Cortex of kidney (tissue), 1 donor: ENCODE measurements at places on chromosomes 7 and 10.

DNA sequence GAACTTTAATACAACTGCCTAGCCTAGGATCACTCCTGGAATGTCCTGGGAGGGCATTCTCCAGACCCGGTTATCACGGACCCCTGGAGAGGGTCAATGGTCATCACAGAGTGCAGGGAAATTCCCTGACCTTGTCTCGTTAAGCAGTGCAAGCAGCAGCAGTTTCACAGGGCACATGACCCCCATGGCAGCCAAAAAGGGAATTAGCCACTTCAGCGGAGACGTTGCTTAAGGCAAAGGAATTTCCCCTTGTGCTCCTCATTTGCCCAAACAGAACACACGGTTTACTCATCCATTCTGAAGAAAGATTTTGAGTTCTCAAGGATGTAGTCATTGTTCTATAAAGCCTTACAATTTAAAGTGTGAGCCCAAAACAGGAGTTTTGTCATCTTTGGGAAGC, 260.3 kb downstream of the SNX13 start:
- DNase-seq: no peak

GRCh38 chr10:112536663-112537062, 89.6 kb downstream of the VTI1A start:
- DNase-seq: no peak

GRCh38 chr10:5508161-5508604, 8.8 kb upstream of the CALML5 start:
- DNase-seq: no peak

DNA sequence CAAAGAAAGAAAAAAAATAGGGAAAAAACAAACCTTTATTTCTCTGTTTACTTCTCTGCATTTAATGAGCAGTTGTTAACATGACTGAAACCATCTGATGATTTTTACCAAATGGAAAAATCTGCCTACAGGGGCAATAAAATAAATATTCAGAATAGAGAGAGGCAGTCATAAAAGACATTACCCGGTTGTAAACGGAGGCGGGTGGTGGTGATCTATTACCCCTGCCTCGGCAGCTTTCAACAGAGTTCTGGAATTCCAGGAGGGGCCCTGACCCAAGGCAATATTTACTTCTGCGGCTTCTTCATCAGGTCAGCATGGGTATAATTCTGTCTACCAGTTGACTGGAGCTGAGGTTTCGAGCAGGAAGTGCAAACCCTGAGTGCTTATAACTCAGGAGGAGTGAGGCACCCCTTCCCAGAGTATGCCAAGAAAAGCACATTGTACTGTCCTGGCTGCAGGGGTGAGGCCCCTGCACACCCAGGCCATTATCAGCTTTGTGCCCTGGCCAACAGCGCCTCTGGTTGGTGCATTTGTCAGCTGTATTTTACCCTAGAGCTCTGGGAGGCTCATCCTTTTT, 8.2 kb upstream of the CXCL12 start:
- no peak for DNase-seq

DNA sequence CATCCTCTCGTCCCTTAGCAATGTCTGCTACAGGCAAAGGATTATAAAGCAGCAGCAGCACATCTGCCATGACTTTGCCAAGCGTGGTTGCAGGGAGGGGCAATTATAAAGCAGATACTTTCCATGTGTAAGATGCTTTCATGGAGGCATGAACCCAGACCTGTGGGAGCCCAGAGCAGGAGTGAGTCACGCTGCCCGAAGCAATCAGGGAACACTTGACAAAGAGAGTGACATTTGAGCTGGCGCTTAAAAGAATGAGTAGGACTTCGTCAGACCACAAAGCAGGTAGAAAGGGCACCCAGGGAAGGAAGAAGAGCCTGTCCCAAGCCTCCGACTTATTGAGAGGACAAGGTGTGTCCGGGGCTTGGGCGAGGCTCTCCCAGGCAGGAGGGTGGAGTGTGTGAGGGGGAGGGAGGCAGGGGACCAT, 147.2 kb downstream of the MYOF start:
- no peak for DNase-seq

DNA sequence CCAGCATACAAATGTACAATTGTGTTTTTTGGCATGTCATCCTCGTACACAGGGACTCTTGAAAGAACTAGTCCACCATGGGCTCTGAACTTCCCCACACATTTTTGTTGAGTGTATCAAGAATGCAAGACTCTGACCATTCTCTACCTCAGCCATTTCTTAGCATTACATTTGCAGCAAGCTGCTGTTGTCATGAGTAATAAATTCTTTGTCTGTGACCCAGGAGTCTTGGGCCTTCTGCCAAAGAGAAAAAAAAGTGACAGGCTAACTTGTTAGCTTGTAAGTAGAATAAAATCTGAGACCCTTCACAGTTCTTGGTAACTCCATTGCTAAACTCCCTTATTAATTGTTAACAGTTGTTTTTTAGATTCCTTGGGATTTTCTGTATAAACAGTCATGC, 542.3 kb upstream of the MBL2 start:
- no peak for DNase-seq

DNA sequence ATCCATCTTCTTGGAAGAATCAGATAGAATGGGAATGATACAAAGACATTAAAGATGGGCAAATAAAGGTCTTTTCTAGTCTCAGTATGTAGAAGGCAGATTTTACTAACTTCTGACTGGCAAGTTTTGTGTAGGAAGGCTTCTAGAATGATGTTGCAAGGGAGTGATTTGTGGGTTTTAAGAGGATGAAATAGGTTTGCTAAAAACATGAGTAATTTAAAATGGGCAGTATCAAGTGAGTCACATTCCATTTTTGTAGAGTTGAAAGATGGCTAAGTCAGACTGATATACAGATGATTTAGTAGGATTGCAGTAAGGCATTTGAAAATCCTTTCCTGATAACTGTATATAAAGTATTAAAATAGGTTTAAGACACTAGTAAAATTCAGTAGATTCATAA, 777.4 kb downstream of the SORCS1 start:
- no peak for DNase-seq

- no peak for DNase-seq
Measured at GRCh38 chr7:25845464-25845863, 306.5 kb upstream of the NFE2L3 start.

- no peak for DNase-seq
Measured at GRCh38 chr7:112414855-112415490, 35.3 kb upstream of the IFRD1 start.

DNA sequence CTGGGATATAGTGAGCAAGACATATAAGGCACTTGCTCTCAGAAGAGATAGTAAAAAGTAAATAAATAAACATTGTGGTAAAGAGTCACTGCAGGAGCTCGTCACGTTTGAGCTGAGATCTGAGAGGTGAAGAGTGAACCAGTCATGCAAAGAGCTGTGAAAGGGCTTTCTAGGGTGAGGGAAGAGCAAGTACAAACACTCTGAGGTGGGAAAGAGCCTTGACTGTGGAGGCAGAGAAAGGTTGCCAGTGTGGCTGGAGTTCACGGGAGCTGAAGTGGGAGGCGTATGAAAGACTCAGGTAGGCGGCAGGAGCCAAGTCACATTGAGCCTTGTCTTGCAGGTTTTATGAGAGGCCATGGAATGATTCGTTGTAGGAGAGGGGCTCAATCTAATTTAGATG, 141.0 kb downstream of the C1GALT1 start:
- DNase-seq: no peak

DNA sequence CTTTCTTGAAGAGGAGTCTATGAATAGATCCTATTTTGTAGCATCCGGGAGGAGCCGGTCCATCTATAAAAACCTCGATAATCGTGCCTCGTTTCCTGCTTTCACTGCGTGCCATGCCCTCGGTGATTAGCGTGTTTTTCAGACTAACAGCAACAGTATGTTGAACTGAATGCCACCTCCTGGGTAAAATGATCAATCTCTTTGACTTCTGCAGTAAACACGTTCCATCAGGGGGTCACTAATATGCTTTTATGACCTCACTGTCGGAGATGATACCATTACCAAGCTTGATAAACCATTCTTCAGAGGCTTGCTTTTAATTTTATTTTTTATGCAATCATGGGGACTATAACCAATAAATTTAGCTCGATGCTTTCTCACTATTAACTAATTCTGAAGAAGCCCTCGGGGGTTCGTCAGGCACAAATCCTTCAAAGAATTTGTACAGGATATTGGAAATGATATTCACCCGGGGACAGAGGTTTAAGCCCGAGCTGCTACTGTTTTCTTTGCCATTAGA, 228.3 kb downstream of the ADARB2 start:
- DNase-seq: no peak

- no peak for DNase-seq
Measured at GRCh38 chr7:12747687-12748306, 60.4 kb downstream of the ARL4A start.

DNA sequence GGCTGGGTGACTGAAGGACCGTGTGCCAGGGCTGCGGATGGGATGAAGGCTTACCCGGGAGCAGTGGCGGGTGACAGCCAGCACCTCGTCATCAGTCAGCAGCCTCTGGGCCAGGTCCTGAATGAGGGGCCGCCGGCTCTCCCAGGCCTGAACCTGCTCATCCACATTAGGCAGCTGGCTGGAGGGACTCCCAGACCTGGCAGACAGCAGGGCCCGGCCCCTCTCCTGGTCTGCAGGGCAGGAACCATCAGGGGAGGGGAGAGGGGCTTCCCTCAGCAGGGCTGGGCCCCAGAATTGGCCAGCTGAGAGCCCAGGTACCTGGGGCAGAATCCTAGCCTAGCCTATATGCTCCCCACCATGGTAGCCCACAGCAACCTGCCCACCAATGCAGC, 15.4 kb downstream of the PDZD7 start:
- no peak for DNase-seq

- DNase-seq: no peak
Measured at GRCh38 chr10:31413325-31413724, 94.3 kb downstream of the ZEB1 start.

GRCh38 chr7:151269511-151269910, 21.0 kb upstream of the SMARCD3 start:
- DNase-seq: no peak

DNA sequence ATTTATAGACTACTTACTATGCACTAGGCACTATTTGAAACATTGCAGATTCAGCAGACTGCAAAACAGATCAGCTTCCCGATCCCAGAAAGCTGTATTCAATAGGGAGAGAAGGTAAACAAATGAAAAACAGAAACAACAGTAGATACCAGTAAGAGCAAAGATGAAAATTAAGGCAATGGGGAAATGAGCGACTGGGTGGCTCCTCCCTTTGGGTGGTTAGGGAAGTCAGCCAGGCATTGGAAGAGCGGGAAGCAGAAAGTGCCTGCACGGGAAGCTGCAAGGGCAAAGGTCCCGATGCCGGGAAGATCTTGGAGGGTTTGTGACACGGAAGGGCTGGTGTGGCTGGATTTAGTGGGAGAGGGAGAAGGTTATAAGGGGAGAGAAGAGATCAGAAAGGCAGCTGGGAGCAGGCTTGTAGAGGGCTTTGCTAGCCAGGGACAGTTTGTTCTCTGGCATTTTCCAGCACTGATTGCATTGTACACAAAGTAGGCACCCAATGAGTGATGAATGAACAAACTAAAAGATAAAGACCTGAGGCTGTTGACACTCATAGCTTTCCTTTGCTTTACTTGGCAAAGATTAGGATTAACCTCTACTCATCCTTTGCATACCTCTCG, 67.8 kb downstream of the NAMPT start:
- no peak for DNase-seq

- DNase-seq: no peak
Measured at GRCh38 chr10:47346581-47347302, 1.4 kb upstream of the RBP3 start.

DNA sequence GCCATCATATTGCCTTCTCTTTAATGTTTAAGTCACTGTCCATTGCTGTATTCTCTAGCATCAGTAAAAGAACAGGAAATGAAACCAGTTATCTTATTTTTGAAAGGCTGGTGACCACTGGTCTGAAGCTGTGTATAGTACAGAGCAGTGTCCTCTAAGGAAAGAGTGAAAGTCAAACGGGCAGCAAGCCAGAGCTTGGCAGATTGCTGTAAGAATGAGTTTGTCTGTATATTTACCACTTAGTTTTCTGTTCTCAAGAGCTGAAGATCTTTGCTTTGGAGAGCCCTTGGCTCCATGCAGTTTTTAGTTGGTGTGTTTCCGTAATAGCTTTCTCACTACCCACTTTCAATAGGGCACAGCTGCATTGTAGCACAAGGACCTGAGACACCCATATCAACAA, 31.9 kb downstream of the PCBD1 start:
- no peak for DNase-seq

DNA sequence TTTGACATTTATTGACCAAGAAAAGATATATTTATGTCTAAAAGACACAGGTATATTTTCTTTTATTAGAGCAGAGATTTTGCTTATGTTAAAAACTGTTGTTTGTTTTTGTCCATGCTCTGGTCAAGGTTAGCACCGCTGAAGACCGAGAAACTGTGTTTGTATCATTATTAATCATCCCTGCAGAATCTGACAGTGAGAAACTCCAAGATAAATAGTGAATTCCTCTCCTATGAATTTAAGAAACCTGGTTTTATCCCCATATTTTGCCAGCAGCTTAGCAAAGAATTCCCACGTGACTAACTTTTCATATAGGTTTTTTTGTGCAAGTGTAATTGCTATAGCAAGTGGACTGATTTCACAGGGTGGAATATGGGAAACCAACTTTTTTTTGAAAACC, 77.6 kb downstream of the FRMD4A start:
- no peak for DNase-seq

- DNase-seq: no peak
Measured at GRCh38 chr10:89312973-89313372, 11.1 kb downstream of the IFIT2 start.

DNA sequence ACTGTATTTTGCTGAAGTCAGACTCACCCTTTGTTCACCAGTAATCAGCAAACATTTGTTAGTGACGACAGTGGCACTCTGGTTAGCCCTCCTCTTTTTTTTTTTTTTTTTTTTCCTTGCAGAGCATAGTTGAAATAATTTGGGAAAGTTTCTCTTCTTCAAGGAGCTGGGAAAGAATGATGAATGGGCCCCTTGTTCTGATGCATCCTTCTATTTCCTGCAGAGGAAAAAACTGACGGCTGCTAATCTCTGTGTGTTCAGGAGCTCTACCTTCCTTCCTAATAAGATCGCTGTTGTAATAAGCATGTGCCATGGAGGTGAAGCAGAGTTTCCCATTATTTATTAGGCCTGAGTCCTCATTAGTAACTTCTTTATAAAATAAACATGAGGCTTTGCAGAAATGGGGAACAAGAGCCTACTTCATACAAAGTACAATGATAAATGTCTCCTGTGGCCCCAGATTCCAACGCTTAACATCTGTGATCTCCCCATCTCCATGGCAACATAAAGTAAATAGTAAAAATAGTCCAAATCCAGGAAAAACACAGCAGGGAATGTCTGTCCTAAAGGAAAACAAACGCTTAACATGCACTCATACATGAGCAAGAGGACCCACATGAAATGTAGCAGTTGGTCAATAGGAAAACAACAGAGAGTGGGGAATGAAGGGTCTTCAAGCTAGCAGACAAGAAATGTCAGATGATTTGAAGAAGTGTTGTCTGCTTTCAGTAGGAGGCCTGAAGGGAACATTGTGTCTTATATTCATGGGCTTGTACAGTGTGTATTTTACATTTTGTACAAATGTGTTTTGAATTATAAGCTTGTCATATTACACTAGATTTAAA, 59.1 kb upstream of the CALD1 start:
- DNase-seq: no peak

- DNase-seq: no peak
Measured at GRCh38 chr7:156684661-156685060, 44.1 kb downstream of the RNF32 start.
